ENCODE measurements at places on chromosomes 1 and 21.

DNA sequence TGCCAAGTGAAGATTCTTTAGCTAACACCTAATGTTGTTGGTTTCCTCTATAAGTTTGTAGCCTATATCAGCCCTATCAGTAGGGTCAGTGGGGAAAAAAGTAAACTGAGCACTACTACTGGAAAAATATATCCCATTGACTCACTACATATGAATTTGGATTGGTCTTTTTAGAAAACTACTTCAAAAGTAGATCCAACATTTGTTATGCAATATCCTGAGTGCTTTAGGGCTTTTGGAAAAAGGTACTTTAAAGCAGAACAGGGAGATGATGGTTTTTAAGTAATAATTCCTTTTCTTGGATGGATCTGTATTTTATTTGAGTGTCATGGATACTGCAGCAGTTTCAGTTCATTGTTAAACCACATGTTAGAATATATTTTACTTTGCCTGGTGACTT, 7.1 kb downstream of the C1orf21 start:
- DNase-seq = no peak

DNA sequence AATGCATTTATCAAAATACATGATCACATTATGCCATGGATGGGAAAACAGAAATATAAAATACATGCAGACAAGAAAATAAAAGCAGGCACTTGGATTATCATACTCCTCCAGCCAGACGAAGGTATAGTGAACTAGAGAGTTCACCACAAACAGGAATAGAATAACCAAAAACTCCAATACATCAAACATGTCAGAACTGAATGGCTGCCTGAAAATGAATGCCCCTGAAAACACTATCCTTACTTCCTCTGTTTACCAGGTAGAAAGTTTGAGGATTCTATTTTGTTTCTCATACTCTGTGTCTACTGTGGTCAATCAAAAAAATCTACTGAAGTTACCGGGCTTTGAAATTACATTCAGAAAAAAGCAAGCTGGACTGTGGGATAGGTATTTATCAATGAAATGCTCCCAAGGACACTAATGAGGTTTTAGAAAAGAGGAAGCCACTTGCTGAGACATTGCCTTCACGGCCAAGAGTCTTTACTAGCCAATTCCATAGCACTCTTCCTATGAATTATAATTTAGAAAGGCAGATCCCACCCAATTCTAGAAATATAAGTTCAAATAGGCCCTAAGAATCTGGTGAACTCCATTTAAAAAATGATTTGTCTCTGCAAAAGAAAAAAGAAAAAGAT, 197.7 kb downstream of the SMYD3 start:
- no peak for DNase-seq

DNA sequence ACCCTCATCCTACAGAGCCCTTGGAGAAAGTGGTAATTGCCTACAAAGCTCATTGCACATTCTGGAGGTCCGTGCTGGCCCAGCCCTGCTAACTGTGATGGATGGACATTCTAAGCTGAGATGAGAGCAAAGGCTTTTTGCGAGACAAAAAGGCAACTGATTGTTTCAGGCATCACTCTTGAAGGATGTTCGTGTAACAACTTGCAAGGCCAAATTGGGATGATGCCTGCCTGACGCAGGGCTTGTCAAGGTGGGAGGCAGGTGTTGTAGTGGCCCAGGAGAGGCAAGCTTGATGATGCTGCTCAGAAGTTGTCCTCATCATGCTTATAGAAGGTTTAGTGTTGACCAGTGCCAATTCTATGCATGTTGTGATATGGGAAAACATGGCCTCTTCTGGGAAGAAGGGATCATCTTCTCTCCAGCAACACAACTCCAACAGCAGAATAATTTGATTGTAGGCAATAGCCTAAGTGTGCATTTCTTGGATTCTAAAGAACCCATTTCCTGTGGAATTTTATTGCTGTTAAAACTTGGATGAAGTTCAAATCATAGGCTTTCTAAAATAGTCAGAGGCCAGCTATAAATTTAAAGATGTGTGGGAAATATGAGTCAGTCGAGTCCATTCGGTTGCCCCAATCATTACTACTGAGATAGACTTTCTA, 102.5 kb upstream of the COA6 start:
- no peak for DNase-seq

- no peak for DNase-seq
These were observed 42.8 kb upstream of the RASAL2 start for GRCh38 chr1:178051071-178051470.

DNA sequence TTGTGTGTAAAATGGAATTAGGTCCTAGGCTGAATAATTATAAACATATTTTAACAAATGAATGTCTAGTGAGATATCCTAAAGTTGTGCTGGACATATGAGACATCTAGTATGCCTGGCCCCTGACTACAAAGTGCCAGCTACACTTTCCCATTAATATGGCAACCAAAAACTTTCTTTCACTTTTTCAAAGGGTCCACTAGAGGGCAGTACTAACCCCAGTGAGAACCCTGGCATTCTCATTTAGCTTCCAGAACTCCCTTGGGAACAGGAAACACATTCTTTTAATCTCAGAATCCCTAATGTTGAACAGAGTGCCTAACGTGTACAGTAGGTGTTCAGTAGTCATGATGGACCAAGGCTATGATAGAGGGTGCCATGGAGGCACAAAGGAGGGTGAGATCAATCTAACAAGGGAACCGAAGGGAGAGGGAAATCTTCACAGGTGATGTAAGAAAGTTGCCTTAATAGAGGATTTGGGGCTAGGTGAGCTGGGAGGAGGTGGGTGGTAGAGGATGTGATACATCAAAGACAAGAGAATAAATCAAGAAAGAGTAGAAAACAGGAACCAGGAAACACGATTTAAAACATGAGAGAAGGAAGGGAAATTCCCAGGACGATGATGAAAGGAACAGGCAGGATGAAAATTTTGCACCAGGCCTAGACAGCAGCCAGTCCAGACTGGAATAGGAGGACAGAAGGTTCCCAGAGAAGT, 41.6 kb downstream of the NSL1 start:
- no peak for DNase-seq

- no peak for DNase-seq
These were observed 67.1 kb downstream of the KCNJ15 start for GRCh38 chr21:38323721-38324531.

- DNase-seq = no peak
These were observed 53.4 kb upstream of the C1orf185 start for GRCh38 chr1:51048670-51049069.

DNA sequence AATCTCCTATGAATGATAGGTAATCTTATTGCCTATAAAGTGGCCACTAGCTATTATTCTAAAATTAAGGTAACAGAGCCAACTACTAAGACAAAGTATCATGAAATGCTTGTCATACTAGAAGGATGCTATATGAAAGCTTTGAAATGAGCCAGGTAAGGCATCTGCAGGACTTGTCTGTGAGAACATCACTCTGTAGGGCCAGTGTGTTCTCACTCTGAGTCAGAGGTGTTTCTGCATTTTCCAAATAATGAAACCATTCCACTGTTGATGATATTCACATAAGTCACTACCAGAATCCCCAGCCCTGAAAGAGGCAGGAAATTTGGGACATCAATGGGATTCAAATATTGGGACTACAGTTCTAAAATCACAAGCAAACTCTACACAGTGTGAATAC, 25.8 kb upstream of the GBP5 start:
- no peak for DNase-seq

- no peak for DNase-seq
These were observed 58.7 kb downstream of the NRDC start for GRCh38 chr1:51819810-51820209.

- DNase-seq = no peak
These were observed 330.5 kb upstream of the ADGRL2 start for GRCh38 chr1:81470275-81470674.

GRCh38 chr1:35201631-35202030, 8.7 kb upstream of the SFPQ start:
- DNase-seq = no peak

- no peak for DNase-seq
These were observed 29.2 kb downstream of the VASH2 start for GRCh38 chr1:212979340-212980122.
